ENCODE measurements at places on chromosomes 7 and 10.

GRCh38 chr10:94062611-94063010 lies 68.9 kb downstream of the PLCE1 start:
- no peak for DNase-seq

- DNase-seq, result no peak
Observed at GRCh38 chr10:36725581-36726520, 399.5 kb upstream of the ANKRD30A start.

- no peak for DNase-seq
Observed at GRCh38 chr10:27253576-27253975, 13.0 kb upstream of the ACBD5 start.

GRCh38 chr7:31052841-31053601 lies 913 bp downstream of the ADCYAP1R1 start:
- DNase-seq, result no peak

- no peak for DNase-seq
Observed at GRCh38 chr7:51455948-51456347, 139.3 kb upstream of the COBL start.

DNA sequence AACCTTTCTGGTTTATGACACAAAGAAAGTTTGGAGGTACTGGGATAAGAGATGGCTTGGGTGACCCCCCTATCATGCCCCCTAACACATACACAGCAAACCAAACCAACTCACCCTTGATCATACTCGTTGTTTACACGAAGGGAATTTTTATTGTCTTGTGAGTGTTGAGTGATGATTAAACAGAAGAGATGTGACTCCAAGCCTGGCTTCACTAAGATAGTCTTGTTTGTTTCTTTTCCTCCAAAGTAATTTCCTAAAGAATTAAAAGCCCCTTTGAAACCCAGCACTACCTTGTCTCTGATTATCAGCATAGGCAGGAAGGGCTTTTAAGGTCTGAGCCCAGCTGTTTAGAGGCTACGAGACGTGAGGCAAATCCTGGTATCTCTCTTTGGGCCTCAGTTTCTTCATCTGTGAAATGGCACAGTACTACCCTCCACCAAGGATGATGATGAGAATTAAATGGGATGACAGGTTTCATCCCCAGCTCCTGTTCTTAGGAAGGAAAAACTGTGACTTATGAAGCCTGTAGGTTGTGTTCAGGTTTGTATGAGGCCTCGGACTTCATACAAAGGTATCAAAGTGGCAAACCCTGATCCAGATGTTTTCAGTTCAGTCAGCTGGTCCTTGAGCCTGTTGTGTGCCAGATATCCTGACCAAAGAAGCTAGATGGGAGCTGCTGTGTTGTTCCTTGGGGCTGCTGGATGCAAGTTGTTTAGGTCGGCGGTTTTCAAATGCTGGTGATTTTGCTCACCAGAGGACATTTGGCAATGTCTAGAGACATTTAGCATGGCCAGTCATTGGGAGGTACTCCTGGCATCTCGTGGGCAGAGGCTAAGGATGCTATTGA lies 51.8 kb downstream of the TCF7L2 start:
- no peak for DNase-seq

DNA sequence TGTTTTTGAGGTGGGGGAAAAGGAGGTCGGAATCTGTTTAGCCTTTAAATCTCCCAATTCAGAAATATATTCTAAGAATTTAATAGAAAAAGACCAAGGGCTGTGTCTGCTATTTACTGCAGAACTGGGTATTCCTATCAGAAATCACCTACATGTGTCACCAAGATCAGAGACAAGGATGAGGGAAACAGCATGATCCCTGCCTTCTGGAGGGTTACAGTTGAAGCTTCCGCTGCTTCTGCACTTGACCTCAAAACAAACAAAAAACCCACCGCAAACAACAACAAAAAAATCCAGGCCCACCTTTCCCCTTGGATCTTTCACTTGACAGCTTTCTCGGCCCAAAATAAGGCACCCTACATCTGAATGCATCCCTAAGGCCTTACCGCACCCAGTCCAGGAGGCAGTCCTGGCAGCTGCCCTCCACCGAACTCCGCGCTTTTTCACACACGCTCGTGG lies 750 bp upstream of the CDK14 start:
- no peak for DNase-seq

- DNase-seq, result no peak
Observed at GRCh38 chr10:86817246-86817645, 60.8 kb downstream of the BMPR1A start.

DNA sequence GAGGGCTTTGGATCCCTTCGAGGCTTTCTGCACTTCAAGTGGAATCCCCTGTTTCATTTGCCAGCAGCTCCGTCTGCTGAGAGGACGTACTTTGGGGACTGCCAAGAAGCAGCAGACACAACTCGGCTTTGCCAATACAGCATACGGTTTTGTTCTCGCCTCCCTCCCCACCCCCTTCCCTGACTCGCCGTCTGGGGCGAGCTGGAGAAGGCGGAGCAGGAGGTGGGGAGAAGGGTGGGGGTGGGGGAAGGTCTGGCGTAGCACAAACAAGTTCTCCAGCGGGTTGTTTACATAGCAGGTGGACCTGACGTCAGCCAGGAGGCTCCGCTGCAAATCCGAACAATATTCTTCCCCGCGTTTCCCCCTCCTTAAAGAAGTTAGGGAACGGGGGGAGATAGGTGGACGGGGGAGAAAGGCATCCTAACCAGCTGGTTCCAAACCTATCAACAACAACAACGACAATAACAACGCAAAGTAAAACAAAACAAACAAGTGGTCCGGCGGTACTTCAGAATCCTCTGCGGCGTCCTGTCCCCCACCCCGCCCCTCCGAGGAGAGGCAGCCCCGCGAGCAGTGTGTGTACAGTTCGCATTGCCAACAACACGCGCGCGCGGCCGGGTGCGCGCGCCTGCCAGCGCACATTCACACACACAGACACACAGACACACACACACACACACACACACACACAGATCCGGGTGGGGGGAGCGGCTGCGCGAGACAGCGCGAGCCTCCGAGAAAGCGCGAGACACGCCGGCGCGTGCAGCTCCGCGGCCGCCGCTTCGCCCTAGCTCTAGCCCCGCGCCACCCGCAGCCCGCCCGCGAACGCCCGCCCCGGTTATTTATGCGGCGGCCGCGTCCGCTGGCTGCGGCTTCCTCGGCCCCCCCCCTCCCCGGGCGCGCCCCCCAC lies 167.0 kb upstream of the PPP1R3A start:
- DNase-seq, result no peak

- DNase-seq, result no peak
Observed at GRCh38 chr10:12906051-12906541, 95.4 kb downstream of the CCDC3 start.

- no peak for DNase-seq
Observed at GRCh38 chr10:60525716-60526585, 136.3 kb upstream of the ANK3 start.

DNA sequence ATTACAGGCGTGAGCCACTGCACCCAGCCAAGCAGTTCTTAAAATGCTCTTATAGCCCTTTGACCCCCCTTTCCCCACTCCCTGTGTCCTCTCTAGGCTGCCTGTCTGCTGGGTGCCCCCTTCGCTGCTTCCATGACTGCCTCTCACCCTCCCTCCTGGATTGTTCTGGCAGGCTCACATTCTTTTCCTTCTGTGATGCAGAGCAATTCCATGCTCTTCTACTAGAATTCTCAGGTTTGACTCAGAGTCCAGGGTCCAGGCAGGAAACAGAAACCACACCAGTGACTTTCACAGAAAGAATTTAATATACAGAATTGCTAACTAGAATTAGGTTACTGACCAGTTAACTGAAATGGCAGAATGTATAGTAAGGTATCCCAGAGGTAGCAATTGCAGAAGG lies 244.8 kb downstream of the BAMBI start:
- no peak for DNase-seq

DNA sequence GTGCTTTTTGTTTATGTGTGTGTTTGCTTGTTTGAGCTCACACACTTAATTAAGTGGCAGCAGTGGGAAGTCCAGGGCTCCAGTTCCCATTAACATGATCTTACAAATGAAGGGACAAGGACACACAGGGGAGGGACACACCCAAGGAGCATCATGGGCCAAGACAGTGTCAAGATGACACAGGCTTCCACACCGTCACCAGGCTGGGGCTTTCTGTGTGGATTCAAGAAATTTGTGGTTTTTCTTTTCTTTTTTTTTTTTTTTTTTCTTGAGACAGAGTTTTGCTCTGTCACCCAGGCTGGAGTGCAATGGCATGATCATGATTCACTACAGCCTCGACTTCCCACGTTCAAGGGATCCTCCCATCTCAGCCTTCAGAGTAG lies 173.6 kb downstream of the KIAA1217 start:
- no peak for DNase-seq

DNA sequence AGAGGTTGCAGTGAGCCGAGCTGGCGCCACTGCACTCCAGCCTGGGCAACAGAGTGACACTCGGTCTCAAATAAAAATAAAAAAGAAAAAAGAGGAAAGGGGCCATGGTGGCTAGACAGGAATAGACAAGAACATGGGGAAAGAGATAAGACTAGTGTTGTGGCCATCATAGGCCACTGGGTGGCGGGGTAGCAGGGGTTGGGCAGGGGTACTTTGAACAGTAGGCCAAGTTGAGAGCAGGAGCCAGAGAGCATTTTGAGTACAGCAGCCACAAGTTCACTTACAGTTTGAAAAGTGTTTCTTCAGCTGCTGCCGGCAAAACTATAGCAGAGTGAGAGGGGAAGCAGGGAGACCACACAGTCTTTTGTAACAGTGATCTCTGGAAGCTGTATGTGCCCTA lies 656.0 kb downstream of the CNTNAP2 start:
- no peak for DNase-seq

DNA sequence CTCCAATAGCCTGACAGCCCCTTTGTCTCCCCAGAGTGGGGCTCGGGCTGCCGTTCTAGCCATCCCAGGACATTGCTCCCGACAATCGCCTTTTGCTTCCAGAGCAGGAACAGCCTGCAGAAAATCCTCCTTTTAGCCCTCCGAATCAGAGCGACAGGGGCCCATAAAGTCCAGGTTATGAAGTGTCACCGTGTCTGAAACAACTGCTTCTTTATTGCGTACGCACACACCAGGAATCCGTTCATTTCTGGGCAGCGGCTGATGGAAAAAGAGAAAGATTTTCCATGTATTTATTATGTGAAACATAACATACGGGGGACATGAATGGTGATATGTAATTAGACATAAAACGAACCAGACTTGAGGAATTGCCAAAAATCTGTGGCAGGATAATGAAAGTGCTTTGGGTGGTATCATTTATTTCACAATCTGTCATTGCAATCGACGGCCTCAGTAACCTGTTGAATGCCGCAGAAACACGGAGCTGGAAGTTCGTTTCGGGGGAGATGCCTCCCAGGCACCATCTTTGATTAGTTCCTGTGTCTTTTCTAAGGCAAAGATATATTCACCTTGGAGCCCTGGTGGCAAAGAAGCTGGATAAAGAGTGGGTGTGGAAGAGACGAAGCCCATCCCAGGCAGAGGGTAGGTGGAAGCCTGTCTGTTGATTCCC lies 48.1 kb downstream of the FAM241B start:
- DNase-seq, result no peak

- DNase-seq, result no peak
Observed at GRCh38 chr10:43215758-43216455, 51.0 kb downstream of the RASGEF1A start.

- no peak for DNase-seq
Observed at GRCh38 chr7:90710466-90710850, 114.3 kb downstream of the CDK14 start.

GRCh38 chr7:18153183-18153748 lies 125.6 kb upstream of the PRPS1L1 start:
- no peak for DNase-seq

DNA sequence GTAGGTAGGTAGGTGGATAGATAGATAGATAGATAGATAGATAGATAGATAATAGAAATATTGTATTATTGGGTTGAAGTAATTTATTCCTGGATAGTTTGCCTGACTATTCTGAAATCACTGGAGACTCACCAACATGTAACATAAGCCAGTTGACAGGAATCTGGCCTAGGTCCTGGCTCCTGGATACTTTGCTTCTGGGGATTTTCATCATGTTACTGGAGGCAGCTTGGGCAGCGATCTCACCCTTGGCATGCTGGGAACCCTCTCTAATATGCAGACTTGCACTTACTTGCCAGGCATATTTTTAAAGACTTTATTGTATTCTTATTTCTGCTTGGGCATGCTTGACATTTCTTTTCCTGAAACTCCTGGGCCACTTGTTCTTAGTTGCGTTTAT lies 709.1 kb upstream of the FZD8 start:
- no peak for DNase-seq

- no peak for DNase-seq
Observed at GRCh38 chr7:154757756-154758155, 245.2 kb downstream of the PAXIP1 start.

- DNase-seq, result no peak
Observed at GRCh38 chr7:107982042-107982840, 20.7 kb downstream of the LAMB1 start.

GRCh38 chr7:136502162-136502561 lies 366.3 kb upstream of the CHRM2 start:
- DNase-seq, result no peak

DNA sequence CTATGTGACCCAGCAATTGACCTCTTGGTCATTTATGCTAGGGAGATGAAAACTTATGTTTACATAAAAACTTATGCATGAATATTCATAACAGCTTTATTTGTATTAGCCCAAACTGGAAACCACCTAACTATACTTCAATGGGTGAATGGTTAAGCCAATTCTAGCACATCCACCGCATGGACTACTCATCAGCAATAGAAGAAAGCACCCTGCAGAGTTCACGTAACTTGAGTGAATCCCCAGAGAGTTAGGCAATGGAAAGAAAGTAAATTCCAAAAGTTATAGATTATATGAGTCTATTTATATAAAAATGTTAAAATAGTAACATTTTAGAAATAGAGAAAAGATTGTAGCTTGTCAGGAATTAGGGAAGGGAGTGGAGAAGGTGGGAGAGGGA lies 60.2 kb upstream of the NRG3 start:
- DNase-seq, result no peak

GRCh38 chr7:25624051-25624450 lies 395.8 kb upstream of the NPVF start:
- no peak for DNase-seq

DNA sequence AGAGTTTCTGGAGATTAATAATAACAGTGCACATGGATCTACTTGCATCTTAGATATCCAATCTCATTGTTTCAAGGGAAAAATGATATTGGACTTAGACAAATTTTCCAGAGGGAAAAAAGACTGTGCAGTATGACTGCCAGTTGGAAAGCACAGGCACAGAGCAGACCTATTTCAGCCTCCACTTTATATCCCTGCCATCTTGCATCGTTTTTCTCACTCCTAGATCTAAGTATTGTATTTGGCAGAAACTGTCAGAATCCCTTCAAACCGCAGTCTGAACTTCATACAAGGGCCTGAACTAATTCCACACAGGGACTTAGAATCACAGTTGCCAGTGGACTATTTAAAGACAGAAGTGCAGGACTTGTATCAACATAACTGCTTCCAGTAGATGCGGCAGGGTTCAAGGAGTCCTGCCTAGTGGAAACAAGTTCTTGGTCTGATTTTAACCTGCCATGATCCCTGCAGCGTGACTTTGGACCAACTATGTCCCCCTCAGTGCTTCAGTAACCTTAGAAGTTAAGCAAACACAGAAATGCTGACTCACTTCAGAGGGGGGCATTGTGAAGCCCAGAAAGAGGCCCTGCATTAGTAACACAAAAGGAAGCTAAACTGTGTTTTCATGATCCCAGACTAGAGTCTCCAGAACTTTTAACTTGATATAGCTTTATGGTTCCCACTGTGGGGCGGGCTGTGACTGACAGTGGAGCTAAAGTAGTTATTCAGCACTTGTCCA lies 95.7 kb upstream of the PALS2 start:
- no peak for DNase-seq
